ENCODE measurements at places on chromosomes 2 and 18.

DNA sequence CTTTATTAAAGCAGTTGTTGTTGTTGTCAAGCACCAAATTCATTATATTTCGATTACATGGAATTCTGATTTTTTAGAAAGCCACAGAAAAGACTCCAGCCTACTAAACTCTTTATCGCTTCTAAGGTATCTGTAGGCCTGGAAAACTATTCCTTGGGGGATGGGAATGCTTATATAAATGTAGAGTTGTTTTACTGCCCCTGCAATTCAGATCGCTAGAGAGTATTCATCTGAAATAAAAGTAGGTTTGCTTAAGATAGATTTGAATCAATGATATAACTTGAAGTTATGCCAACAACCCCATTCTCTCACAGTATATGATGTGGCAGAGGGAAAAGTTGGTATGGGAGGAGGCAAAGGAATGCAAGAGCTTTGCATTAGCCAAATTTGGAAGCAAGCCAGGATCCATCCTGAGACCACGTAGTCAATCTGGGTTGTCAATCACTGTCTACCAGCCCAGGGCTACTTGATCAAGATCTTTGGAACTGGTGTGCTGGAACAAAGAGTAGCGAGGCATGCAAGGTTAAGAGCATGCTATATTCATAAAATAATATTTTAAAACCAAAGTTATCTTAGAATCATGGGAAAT, 95.9 kb downstream of the LYPD6B start:
- no peak for DNase-seq

DNA sequence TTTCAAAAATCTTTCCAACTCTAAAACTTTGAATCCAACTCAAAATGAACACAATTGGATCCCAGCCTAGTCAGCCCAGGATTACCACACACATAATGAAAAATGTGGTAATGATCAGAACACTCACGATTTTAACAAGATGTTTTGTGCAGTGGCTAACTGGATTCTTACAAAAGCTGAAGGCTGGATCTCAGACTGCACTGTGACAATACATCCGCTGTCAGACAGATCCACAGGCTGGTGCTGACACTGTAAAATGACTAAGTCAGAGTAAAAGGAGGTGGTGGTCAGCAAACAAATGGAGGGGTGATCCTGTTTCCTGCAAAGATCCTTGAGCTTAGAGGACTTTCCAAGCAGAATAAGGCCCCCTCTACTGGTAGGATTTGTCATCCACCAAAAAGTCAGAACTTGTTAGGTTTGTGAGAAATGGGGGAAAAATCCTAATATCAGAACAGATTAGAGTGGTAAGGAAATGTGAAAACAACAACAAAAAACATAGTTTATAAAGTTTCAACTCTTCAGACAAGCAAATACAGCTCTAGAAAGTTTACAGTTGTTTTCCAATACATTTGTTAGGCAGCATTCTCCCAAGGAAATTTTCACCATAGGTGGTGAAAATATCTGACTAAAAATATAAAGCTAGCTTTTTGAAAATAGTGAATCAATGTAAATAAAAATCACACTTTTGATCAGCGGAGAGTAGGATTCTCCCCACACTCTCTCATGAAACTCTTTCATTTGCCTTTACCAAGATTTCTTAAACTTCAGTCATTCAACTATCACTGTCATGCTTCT, 211.9 kb downstream of the AGPS start:
- no peak for DNase-seq

DNA sequence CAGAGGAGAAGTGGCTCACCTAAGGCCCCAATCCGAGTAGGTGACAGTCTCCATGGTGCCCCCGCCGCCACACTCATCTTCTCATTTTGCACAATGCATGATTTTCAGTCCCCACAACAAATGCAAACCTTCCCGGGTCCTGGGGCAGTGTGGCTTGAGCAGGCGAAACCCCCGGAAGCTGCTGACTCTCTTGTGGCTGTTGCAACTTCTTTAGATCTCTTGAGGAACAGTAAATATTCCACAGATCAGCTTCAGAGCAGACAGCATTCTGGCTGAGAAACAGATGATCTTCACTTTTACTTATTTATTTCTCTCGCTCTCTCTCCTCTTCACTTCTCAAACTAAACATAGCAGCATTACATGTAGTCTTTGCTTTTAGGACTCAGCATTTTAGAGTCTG, 51.9 kb downstream of the ASAP2 start:
- no peak for DNase-seq

DNA sequence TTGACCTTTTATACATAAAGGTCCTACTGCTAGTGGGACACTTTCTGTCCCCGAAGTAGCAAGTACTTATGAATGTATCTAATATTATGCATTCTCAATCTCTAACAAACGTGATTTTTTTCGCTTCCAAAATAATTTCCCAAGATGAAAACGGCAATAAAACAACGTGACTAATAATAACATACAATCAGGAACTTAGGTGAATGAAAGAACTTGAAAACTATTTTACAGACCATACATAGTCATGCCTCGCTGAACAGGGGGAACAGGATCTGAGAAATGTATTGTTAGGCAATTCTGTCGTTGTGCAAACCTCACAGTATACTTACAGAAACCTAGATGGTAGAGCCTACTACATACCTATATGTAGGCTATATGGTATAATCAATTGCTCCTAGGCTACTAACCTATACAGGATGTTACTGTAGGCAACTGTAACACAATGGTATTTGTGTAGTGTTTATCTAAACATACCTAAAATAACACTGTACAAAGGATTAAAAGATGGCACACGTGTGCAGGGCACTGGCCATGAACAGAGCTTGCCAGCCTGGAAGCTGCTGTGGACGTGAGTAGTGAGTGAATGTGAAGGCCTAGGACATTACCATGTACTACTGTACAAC, 2.5 kb downstream of the RTN4 start:
- no peak for DNase-seq

DNA sequence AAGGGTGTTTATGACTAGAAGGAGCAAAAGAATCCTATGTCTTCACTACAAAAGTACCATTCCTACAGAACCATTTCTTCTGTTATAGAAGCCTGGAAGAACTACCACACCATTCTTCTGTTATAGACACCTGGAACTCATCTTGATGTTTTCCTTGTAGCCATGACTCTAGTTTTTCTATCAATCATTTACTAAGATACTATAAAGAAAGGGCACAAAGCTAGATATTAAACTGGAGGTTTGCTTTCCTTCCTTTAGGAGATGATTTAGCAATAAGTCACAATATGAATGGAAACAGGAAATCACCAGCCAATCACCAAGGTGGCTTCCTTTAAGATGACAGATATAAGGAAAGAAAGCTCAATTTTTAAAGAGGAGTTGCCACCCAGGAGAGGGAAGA, 100.3 kb upstream of the NEUROD1 start:
- DNase-seq, result no peak
